Fibroblast of lung (primary cell): ENCODE measurements at places on chromosomes 12 and 14.

DNA sequence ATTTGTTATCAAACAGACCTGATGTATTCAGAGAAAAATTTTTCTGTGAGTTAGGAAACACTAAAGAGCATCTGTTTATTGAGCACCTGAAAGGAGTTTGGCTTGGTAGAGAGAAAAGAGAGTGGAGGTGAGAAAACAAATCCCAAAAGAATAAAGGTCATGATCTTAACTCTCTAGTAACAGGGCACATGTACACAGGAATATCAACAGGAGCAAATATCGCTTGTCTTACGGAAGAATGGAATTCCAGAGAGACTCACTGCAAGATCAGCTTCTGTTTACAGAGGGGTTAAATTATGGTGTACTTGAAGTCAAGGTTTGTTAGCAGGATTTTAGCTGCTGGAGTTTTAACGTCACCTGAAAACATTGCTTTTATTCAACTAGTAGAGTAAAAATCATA is 78.8 kb downstream of the SPPL3 start:
- H3K4me1 ChIP-seq: no peaks in the 10 kb centered on the region
- no peaks in the 10 kb centered on the region for H3K27me3 ChIP-seq
- no peak for DNase-seq
- H3K27ac ChIP-seq: no peak overlapping the region
- H3K36me3 ChIP-seq: no peaks in the 10 kb centered on the region

GRCh38 chr12:112023759-112024396 is 10.7 kb downstream of the ERP29 start:
- H3K27ac ChIP-seq: no peak overlapping the region
- peaks cover 9% of the 10 kb centered on the region for H3K4me1 ChIP-seq
- H3K27me3 ChIP-seq: no peaks in the 10 kb centered on the region
- H3K4me3 ChIP-seq: no peak overlapping the region

DNA sequence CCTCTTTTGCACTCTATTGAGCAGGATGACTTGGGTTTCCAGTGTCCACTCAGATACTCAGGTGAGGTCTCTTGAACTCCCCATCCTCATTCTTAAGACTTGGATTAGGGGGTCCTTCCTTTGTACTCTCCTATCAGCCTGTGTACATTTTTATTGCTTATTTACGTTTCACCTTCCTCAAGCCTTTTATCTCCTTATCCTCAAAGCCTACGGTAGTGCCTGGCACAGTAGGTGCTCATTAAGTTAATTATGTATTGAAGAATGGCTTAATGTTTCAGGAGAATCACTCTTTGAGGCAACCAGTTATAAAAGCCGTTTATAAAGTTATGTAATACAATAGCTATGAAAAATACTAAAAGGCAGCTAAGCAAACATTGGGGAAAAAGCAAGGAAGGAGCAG is 315.7 kb downstream of the NPAS3 start:
- no peak for DNase-seq
- no peaks in the 10 kb centered on the region for H3K27me3 ChIP-seq
- no peaks in the 10 kb centered on the region for H3K4me1 ChIP-seq
- H3K36me3 ChIP-seq: no peaks in the 10 kb centered on the region
- H3K4me3 ChIP-seq: no peak overlapping the region

DNA sequence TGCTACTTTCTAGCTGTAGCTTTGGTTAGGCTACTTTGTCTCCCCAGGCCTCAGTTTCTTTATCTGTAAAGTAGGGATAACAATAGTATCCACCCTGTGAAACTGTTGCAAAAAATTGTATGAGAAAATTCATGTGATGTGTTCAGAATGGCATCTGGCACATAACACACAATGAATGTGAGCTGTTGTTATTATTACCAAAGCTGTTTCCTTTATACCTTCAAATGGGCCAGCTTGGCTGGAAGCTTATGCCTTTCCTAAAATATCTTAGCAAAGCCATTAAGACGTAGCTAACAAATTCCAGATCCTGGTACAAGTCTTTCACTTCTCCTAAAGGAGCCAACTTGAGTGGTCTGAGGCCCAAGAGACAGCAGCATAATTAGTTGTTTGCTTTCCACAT is 25.2 kb upstream of the MANSC4 start:
- no peaks in the 10 kb centered on the region for H3K4me1 ChIP-seq
- peaks cover 2% of the 10 kb centered on the region for H3K27me3 ChIP-seq
- DNase-seq: no peak
- no peak overlapping the region for H3K4me3 ChIP-seq

GRCh38 chr14:31096255-31096654 is 70.1 kb upstream of the STRN3 start:
- H3K4me1 ChIP-seq: peaks cover 3% of the 10 kb centered on the region
- H3K27ac ChIP-seq: no peak overlapping the region
- DNase-seq: peak; percentile 67
- peaks cover 3% of the 10 kb centered on the region for H3K36me3 ChIP-seq
